ENCODE measurements at places on chromosomes 5 and 9. TPM values are rescaled to one million over a fixed set of nuclear protein-coding genes. Genes with fewer than 3 reads are reported as not detected.

PIGO gene
- 27.8 TPM for total RNA-seq

CDC14B gene
- total RNA-seq, result 14.2 TPM

DNA sequence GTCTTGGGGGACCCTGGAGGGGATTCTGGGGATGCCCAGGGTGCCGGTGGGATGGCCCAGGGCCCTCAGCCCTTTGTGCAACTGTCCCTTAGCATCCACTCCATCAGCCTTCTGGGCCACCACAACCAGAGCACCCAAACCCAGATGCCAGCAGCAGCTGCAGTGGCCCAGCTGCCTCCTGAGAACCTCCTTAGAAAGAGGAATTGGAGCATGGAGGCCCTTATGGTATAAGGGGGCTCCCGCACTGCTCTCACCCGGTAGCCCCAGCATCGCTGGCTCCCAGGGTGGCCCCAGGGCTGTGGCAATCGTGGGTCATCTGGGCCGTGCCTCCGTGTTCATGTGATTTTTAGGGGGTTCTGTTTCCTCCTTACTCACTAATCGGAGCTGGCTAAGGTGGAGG, 463.3 kb downstream of the ICE1 start:
- DNase-seq, result no peak

DNA sequence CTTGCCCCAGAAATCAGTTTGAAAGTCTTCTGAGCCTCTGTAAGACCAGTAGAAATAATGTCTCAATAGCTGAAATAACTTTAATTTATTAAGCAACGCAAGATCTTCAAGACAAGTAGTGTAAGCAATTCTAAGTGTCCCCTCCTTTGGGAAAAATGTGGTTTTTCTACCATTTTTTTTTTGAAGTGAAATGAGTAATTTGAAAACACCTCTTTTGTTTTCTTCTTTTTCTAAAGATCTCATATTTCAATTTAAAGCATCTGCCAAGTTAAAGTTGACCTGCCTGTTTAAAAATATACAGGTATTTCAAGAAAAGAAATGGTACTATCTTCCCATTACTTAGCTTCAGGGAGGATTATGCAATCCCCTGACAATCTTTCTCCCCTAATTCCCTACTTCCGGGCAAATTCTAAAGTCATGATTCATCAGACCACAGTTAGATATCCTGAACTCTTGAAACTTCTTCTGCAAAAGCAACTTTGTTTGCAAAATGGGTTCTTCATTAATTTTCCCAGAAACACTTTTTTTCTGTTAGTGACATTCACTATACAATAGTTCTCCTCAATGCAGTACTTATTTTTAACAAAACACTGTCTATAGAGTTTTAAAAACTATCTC, 7.8 kb upstream of the ANXA1 start:
- DNase-seq, result peak; percentile 69

GRCh38 chr9:136538599-136539426, 7.0 kb downstream of the NOTCH1 start:
- DNase-seq, result no peak

- DNase-seq, result no peak
Measured at GRCh38 chr9:99349870-99350269, 127.8 kb downstream of the SEC61B start.

- no peak for DNase-seq
Measured at GRCh38 chr5:171978016-171978415, 28.4 kb downstream of the FBXW11 start.

GRCh38 chr9:3224931-3225330, 300.9 kb downstream of the RFX3 start:
- DNase-seq, result no peak

PLAC8L1 gene
- total RNA-seq, result not detected

DNA sequence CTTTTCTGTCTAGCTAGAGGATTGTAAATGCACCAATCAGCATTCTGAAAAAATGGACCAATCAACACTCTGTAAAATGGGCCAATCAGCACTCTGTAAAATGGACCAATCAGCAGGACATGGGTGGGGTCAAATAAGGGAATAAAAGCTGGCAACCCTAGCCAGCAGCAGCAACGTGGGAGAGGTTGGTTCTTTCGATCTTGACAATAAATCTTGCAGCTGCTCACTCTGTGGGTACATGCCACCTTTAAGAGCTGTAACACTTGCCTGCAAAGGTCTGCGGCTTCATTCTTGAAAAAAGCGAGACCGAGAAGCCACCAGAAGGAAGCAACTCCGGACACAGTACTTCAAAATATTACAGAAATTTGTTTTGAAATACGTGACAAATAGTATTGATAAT, 424.6 kb upstream of the CDH9 start:
- DNase-seq, result no peak

GRCh38 chr5:178078197-178079010, 34.9 kb upstream of the N4BP3 start:
- DNase-seq, result no peak

DNA sequence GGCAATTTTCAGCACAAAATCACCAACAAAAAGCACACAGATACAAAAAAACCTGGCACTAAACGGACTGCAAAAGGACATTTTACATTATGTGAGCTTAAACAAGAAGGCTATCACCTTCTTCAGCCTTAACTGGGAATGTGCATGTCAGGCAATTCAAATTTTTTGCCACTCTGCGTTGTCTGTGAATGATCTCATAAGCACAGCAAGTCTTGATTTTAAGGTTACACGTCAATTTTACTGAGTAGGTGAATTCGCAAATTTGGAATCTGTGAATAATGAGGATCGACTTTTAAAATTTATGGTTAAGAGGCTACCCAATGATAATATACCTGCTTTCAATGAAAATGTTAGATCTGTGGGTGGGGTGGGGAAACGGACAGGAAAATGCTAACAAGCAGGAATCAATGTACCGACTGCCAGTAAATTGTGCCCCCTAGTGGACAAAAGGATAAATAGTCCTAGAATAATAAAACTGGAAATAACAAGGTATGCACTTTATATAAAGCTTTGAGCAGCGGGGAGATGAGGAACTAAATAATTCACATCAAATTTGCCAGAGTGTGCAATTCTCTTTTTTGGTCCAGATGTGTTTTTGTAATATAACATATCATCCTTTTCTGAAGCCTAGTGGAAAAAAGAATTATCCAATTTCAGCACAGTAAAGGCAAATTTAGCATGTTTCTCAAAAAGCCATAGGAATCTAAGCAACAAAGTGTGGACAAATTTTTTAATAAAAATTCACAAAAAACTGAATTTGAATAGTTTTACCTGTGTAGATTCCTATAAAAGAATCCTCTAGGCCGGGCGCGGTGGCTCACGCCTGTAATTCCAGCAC, 20.5 kb downstream of the EQTN start:
- DNase-seq, result no peak

DNA sequence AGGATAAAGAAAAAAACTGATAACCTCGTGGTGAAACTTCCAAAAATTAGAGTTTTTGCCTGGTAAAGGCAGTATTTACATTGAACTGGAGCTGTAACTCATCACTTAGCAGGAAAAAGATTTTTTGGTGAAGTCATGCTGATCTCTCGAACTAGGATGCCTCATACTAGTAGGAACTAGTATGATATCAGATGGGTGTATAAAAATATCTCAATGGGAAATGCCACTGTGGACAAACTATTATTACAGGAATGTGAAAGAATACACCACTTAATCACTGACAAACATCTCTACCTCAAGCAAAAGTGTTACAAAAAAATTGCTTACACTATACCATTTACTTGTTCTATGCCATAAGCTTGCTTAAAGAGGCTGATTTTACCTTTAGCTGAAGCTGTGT, 28.4 kb downstream of the RFX3 start:
- no peak for DNase-seq

GRCh38 chr5:7391814-7392692, 3.9 kb upstream of the ADCY2 start:
- no peak for DNase-seq

DNA sequence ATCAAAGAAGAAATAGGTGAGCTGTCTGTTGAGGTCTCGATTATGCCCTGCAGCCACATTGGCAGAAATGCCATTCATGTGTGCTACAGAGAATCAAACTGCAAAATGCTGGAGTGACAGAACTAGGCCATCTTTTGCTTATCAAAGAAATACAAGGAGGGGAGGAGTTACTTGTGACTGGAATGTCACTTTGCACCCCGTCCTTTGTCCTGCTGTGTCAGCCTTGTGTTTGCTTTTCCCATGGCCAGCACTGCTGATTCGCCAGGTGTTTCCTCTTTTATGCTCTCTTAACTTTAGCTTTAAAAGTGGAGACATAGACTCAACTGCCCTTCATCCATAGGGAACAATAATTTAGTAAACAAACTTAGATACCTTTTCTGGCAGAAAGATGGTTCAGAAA, 54.3 kb downstream of the SLC46A2 start:
- no peak for DNase-seq

DNA sequence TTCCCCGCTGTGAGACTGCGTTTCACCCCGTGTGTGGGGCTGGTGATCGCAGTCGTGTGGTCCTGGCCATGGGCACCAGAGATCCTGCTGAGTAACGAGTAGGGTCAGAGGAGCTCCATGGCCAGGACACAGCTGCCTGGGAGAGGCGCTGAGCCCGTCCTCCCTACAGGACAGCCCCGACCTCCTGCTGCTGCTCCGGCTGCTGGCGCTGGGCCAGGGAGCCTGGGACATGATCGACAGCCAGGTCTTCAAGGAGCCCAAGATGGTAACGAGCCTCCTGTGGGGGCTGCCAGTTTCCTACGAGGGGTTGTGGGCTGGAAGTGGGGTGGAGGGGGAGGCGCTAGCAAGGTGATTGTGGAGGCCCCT, 11.0 kb downstream of the NELFB start:
- no peak for DNase-seq
